Foreskin fibroblast (primary cell): ENCODE measurements at places on chromosomes 3 and 15.

DNA sequence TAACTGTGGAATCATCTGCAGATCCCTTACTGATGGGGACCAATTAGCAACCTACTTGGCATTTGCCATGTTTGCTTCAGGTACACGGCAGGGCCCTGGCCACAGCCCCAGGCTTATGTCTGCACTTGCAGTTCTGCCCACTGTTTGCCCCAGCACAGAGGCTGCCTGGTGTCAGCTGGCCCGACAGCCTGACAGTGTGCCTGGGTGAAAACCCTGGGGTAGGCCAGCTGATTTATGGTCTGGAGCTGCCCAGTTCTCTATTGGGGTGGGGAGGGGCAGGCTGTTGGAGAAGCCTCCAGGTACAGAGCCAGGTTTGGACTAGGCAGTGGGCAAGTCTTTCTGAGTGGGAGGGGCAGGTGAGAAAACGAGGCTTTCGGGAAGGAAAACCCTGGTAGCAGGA, 11.2 kb upstream of the TGM5 start:
- DNase-seq = no peak

DNA sequence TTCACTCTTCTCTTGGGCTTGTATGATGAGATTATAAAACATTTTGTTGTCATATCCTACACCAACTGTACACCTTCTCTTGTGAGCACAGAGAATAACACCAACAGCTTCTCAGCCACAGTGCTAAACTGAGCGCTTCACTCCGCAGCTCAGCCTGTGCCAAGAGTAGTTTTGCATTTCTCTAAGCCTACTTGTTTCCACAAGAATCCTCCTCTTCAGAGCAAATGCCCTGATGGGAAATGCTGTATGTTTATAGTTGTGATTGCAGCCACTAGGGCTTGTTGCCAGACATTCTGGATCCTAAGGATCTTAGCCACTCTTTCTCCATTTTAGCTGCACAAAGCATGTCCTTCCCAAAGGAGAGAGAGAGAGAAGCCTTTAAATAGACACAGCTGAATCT, 138.8 kb upstream of the PLXND1 start:
- DNase-seq = peak; percentile 9

DNA sequence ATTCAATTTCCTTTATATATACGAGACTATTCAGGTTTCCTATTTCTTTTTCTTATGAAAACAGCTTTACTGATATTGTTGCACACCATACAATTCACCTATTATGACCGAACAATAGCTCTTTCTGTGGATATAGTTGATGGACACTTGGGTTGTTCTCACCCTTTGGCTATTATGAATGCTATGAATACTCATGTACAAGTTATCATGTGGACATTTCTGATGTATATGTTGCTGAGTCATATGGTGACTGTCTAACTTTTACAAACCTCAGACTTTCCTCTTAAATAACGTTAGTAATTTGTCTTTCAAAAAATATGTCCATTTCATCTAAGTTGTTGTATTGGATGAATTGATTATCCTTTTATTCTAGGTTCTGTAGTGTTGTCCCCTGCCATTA, 15.7 kb upstream of the USF3 start:
- DNase-seq = no peak

GRCh38 chr3:42613462-42613861, 13.0 kb downstream of the NKTR start:
- peak; percentile 31 for DNase-seq

DNA sequence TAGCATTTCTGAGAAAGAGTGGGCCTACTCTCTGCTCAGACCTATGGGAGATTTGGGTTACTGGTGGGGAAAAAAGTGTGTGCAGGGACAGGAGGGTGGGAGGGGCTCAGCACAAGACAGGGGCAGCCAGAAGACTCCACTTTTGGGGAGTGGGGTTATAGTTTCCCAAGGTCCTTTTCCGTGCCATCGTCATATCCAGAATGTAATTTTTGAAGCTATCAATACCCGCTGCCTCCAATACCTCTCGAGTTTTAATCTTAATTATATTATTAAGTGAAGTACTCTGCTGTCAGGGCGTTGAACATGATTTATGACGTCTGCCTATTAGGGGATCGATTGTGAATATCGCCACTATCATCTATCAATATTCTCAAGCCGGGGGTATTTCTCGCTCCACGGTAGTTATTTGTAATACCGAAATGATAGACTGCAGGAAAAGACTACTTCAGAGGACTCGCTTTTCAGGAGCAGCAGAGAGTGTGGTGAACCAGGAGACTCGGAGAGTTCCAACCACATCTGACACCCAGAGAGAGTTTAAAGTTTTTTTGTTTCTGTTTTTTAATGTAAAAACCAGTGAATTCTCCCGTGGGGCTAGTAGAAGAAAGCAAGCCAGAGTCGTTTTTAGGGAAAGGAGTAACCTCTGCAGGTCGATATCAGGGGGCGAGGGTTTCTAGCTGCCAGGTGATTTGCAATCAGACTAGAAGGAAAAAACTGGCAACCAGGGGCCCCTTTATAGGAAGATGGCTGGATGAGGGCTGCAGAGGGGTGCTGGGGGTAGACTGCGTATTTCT, 20.6 kb downstream of the NR2F2 start:
- DNase-seq = no peak

GRCh38 chr15:58380280-58380945, 51.4 kb upstream of the LIPC start:
- no peak for DNase-seq
